ENCODE measurements at places on chromosomes 16 and 17. TPM values are rescaled to one million over a fixed set of nuclear protein-coding genes. Genes with fewer than 3 reads are reported as not detected.

DNA sequence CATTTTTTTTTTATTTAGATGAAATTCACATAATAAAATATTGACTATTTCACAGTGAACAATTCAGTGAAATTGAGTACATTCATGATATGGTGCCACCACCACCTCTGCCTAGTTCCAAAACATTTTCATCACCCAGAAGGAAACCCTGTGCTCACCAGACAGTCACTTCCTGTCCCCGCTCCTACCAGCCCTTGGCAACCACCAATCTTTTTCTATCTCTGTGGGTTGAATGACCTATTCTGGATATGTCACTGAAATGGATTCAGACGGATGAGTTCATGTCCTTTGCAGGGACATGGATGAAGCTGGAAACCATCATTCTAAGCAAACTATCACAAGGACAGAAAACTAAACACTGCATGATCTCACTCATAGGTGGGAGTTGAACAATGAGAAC lies 40.5 kb downstream of the ATP2C2 start:
- DNase-seq: no peak
- H3K36me3 ChIP-seq: no peaks in the 10 kb centered on the region
- H3K27ac ChIP-seq: no peak overlapping the region

- H3K36me3 ChIP-seq: no peaks in the 10 kb centered on the region
- no peak overlapping the region for H3K4me3 ChIP-seq
- no peak overlapping the region for H3K27ac ChIP-seq
- no peak for DNase-seq
- no peaks in the 10 kb centered on the region for H3K27me3 ChIP-seq
Measured at GRCh38 chr17:29607557-29608195, 14.7 kb downstream of the ANKRD13B start.

GRCh38 chr17:70804161-70804560 lies 634.8 kb downstream of the KCNJ2 start:
- no peak overlapping the region for H3K27ac ChIP-seq
- no peak overlapping the region for H3K4me3 ChIP-seq
- no peaks in the 10 kb centered on the region for H3K36me3 ChIP-seq
- DNase-seq: no peak

APRT gene
- total RNA-seq: 198 TPM

DNA sequence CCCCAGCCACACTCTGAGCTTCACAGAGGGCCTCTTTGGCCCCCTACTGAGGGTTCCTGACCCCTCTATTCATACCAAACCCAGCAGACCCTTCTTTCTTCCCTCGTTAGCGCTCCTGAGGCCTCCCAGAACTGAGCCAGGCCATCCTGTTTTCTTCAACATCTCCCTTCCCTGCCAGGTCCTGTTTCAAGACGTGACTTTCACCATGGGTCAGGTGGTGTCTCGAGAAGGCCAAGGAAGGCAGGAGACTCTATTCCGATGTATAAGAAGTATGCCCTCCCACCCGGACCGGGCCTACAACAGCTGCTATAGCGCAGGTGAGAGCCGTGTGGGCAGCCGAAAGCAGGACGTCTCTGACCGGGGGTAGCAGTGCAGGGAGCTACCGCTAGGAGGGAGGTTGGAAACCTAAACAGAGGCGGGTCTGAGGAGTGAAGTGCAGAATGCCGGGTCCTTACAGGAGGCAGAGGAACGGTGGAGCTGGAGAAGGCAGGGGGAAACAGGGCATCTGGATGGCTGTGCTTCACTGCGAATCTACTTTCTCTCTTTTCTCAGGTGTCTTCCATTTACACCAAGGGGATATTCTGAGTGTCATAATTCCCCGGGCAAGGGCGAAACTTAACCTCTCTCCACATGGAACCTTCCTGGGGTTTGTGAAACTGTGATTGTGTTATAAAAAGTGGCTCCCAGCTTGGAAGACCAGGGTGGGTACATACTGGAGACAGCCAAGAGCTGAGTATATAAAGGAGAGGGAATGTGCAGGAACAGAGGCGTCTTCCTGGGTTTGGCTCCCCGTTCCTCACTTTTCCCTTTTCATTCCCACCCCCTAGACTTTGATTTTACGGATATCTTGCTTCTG lies 1.3 kb upstream of the SENP3 start:
- H3K27me3 ChIP-seq: no peaks in the 10 kb centered on the region
- peak; percentile 61 for DNase-seq

- H3K4me1 ChIP-seq: peaks cover 23% of the 10 kb centered on the region
- H3K4me3 ChIP-seq: no peak overlapping the region
- H3K27me3 ChIP-seq: no peaks in the 10 kb centered on the region
- no peaks in the 10 kb centered on the region for H3K36me3 ChIP-seq
- no peak for DNase-seq
- no peak overlapping the region for H3K27ac ChIP-seq
Measured at GRCh38 chr17:44333371-44333770, 8.7 kb upstream of the SLC25A39 start.

GRCh38 chr17:1413281-1413791 lies 13.3 kb upstream of the YWHAE start:
- no peaks in the 10 kb centered on the region for H3K27me3 ChIP-seq
- no peak for DNase-seq
- H3K36me3 ChIP-seq: peaks cover 2% of the 10 kb centered on the region
- H3K4me1 ChIP-seq: no peaks in the 10 kb centered on the region
- H3K4me3 ChIP-seq: no peak overlapping the region

- no peak for DNase-seq
- H3K4me3 ChIP-seq: no peak overlapping the region
Measured at GRCh38 chr17:74276051-74276476, 2.0 kb downstream of the DNAI2 start.

NKD1 gene
- total RNA-seq: 1.5 TPM

DNA sequence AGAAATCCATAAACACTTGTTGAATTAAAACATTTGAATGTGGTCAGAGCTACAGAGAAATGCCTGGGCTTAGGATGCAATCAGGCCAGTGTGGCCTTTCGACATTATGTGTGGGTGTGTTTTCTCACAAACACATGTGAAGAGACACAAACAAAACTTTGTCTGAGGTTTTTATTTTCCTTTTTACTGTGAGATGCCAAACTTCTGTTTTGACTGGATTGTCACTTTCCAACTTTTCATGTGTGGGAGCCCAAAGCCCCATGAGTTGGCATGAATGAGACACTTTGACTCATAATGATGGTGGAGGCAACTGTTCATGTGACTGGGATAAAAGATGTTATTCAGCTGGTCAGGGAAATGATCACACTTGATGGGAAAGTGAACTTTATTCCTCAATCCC lies 71.9 kb upstream of the GAS7 start:
- no peaks in the 10 kb centered on the region for H3K36me3 ChIP-seq
- H3K4me1 ChIP-seq: no peaks in the 10 kb centered on the region
- no peak for DNase-seq
- H3K27ac ChIP-seq: no peak overlapping the region
- no peak overlapping the region for H3K4me3 ChIP-seq
- no peaks in the 10 kb centered on the region for H3K27me3 ChIP-seq

DNAH9 gene
- not detected for total RNA-seq

DNA sequence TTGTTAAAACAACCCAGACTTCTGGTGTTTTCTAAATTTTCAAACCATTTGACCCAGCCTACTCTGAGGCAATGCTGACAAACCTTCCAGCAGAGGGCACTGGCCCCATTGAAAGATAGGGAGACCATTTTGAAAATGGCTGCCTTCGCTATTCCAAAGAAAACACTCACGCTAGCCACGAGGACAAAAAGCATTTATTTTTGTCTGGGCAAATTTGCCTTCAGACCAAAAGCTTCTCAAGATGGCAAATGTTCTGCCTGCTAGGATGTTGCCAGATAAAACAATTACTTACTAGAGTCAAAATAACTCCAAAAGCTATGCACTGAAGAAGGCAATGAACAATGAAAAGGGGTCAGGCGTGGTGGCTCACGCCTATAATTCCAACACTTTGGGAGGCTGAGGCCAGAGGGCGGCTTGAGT lies 296.7 kb upstream of the IRX5 start:
- no peak for DNase-seq
- H3K4me3 ChIP-seq: no peak overlapping the region
- H3K27me3 ChIP-seq: peaks cover 2% of the 10 kb centered on the region
- no peaks in the 10 kb centered on the region for H3K4me1 ChIP-seq
- no peak overlapping the region for H3K27ac ChIP-seq

SLC5A10 gene
- not detected for total RNA-seq

DNA sequence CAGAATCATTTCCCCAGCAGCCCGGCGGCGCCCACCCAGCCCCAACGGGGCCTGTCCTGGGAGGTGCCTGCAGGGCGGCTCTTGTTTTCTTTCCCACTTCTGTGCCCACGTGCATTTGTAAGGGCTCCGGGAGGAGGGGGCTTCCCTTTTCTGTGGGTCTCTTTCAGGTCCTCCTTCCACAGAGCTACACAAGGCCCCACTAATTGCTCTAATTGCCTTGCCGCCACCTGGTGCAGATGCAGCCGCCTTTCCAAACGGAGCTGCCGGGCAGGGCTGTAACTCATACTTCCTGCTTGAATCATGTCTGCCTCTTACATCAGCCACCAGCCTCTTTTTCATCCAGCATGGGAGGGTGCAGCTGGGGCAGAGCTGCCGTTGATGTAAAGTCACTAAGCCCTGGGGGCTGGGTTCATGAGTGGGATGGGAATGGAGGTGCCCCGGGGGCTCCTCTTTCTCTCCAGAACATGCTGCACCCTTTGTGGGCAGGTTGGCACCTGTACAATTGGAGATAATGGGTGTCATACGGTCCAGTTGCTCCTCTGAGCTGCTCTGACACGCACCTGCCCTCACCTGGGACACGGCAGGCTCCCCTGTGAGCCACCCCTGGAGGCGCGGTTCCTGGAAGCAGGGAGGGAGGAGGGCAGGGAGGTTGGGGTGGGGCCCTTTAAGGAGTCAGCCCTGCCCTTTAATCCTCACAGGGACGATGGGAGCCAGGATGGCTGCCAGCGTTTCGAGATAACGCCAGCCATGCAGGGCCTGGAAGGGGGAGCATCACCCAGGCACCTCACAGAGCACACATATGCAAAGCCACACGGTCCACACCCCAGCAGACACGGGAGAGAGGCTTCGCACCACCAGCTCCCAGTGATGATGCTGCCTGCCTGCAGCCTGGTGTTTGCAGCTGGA lies 41.1 kb upstream of the KLHDC4 start:
- H3K4me1 ChIP-seq: peaks cover 74% of the 10 kb centered on the region
- H3K27me3 ChIP-seq: no peaks in the 10 kb centered on the region
- DNase-seq: peak; percentile 55
- no peaks in the 10 kb centered on the region for H3K36me3 ChIP-seq
- peak overlapping the region; percentile 95 for H3K27ac ChIP-seq

- no peaks in the 10 kb centered on the region for H3K36me3 ChIP-seq
- peak overlapping the region; percentile 87 for H3K4me3 ChIP-seq
- peaks cover 27% of the 10 kb centered on the region for H3K4me1 ChIP-seq
- H3K27ac ChIP-seq: no peak overlapping the region
- peak; percentile 46 for DNase-seq
Measured at GRCh38 chr17:73643001-73643851, 1.0 kb downstream of the SDK2 start.

MYH3 gene
- total RNA-seq: 5.8 TPM

Measured in activated B cell treated with CpG ODN at 0.5 μM for 24 hours (primary cell).